Thymus (tissue), 14 donors: ENCODE measurements at places on chromosomes 4 and X.

DNA sequence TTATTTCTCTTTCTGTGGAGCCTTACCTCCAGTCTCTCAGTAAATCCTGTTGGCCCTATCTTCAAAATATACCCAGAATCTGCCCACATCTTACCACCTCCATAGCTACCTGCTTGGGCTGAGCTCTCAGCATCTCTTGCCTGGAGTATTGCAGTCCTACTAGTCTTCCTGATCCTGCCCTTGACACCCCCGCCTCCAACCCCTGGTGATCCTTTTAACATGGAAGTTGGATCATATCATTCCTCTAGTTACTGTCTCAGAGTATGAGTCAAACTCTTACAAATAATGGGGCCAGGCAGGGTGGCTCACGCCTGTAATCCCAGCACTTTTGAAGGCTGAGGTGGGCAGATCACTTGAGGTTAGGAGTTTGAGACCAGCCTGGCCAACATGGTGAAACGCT, 43.1 kb upstream of the SETD7 start:
- no peak for DNase-seq

- peak; percentile 36 for DNase-seq
These were observed 24.1 kb upstream of the PBDC1 start for GRCh38 chrX:76148753-76149152.

DNA sequence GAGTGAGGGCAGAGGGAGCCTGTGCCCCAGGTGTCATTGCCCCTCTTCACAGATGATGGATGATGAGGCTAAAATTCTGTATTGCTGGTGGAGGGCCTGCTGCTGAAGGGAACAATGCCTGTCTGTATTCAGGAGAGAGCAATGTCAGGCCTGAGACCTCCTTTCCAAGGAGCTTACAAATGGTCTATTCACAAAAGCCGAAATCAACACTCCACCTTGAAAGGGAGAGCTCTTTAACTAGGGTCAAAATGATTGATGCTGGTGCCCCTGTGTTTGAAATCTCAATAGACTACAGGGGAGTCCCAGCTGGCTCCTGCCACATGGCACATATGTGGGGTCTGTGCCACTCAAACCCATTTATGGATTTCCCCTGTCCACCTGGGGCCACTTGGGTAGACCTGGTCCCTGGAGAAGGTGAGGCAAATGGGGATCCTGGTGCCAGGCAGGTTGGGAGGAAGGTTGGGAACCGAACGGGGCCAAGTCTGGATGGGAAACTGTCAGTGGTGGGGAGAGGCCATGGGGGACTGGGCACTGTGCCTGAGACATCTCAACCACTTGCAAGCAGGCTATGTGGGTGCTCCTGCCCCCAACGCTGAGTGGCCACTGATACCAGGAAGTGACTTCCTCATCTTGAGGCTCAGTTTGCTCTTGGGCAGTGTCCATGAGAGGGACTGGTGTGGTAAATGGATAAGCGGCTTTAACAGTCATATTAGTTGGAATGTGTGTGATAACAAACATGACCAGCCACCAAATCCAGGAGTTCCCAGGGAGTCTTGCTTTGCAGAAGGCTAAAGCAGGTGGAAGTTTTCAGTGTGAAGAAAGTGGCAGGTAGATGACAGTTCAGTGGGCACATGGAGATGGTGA, 223.8 kb upstream of the PSAPL1 start:
- DNase-seq, result no peak

DNA sequence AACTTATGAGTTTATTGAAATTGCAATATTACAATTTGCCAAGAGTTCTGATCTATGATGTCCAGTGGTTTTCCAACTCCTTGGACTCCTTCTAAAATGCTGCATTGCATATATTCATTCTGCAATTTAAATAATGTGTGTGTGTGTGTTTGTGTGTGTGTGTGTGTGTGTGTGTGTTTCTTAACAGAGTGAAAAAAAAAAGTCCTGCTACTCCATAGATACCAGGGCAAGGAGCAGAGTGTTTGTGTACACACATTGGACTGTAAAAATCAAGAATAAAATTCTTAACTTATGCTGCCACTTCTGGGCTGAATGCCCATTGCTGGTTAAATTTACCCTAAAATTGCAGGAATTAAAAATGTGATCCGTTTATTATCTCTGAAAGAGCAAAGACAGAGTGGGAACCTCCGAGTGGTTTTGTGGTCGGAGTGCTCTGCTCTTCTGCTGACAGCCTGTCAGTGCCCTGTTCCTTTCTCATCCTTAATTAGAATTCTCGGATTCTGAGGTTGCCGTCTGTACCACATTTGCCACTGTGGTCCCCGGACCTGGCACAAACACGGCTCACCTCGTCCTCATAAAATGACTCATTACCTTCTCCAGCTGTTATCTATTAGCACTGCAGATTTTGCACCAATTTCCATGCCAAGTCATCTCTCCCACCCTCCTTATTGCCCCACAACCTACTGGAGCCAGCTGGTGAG, 355.5 kb downstream of the KCNIP4 start:
- DNase-seq, result no peak

DNA sequence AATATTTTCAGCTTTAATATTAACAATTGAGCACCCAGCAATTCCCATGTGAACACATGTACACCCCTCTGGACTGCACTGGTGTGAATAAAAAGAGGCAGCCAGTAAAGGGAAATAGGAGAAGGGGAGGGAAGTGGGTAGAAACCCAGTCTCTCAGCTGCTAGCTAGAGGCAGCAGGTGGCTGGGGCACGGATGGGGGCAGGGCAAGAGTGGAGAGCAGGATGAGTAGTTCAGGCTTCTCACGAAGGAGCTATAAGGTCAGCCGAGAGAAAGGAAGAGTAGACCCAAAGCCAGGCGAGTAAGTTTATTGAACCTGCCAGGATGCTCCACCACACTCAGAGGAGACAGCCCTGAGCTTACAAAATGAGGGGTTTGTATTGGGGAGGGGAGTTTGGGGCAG, 184.8 kb upstream of the MTMR8 start:
- DNase-seq, result no peak

GRCh38 chr4:55763996-55764395, 55.6 kb upstream of the EXOC1L start:
- DNase-seq, result no peak

DNA sequence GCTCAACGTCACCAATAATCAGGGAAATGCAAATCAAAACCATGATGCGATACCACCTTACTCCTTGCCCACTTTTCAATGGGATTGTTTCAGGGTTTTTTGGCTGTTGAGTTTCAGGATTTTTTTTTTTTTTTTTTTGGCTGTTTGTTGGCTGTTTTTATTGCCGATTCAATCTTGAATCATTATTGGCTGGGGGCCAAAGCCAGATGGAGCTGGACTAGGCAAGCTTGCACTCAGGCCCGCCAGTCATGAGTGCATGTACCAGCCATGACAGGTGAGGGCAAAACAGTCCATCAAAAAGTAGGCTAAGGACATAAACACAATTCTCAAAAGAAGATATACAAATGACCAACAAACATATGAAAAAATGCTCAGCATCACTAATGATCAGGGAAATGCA, 13.3 kb downstream of the YIPF7 start:
- DNase-seq, result no peak

DNA sequence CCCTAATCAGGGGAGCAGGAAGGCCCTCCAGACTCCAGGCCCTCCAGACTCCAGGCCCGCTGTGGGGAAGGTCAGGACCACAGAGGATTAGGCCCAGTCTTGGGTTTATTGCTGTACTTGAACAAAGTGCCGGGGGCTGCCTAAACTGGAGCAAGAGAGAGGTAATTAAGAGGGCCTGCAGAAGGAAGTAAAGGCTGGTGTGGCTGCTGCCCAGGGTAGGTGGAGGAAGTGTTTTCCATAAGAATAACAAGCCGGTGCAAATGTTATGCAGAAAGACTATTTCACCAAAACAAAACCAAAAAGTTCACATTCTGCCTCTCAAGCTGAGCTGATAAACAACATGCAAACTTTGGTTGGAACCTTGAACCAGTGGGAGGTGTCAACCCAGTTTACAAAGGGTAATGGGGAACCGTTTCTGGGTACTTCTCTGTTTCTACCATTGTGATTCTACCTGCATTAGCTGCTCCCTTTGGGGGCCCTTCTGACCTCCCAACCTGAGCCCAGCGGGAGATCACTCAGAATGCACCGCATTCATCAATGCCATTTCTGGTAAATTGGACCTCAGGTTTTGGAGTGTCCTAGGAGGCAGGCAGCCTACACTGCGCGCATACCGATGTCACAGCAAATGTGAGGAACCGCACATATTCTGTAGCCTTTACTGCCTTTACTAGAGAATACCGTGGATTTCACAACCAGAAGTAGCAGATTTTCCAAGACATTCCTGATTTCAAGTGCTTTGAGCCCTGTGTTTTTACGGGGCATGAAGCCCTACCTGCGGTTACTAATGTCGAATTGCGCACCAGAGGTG, 59.7 kb upstream of the BCOR start:
- no peak for DNase-seq

GRCh38 chr4:103289186-103289585, 91.0 kb upstream of the CENPE start:
- DNase-seq, result no peak

- no peak for DNase-seq
These were observed 34.3 kb upstream of the TACR3 start for GRCh38 chr4:103753868-103754653.

- no peak for DNase-seq
These were observed 321.0 kb upstream of the CPEB2 start for GRCh38 chr4:14681330-14681729.

- DNase-seq, result no peak
These were observed at the start of gene SOWAHB for GRCh38 chr4:76897536-76898384. Gene SOWAHB (minus strand): TSS chr4:76898144. CDS start chr4:76897849, 295 bp downstream.

GRCh38 chr4:25863831-25864418, 1.1 kb upstream of the SEL1L3 start:
- DNase-seq, result no peak

DNA sequence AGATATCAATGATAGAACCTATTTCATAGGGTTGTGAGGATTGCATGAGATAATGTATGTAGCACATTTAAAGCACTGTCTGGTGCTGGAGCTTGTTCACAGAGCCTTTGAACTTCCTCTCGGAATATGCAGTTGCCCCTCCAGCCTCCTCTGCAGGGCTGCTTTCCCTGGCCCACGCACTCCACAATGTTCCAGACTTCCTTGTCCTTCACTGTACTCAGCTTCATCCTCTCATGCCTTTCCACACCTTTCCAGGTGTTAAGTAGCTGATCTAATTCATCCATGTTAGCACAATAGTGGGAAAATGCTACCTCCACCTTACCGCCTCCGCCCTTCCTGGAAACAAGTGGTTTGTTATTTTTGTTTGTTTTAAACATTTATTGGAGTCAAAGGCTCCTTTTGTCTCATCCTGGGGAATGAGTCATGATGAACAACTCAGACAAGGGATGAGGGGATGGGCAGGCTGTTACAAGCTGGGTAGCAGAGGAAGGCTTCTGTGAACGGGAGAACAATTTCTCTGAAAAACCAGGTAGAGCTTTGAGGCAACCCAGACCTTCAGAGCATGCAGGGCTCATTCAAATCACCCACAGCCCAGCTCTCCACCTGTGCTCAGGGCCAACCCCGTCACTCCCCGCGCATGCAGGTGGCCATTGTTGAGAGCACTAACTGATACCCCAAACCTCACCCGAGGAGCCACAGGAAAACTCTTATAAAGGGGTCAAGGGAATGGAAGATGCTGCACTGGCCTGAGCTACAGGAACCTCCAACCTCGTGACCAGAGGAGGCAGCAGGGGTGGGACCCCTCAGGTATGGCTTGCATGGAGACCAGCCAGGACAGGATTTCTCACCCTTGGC, 84.9 kb upstream of the TBL1X start:
- no peak for DNase-seq

DNA sequence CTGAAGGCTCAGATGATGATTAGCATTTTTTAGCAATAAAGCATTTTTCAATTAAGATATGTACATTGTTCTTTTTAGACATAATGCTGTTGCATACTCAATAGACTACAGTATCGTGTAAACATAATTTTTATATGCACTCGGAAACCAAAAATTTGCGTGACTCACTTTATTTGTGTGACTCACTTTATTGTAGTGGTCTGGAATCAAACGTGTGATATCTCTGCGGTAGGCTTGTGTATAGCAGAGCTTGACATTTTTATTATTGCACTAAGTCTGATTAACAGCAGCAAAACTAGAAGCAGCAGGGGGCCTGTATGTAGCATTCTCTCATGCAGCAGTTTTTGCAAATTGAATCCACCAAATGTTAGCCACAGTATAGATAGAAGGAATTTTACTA, 119.1 kb upstream of the PRDX4 start:
- DNase-seq, result no peak

DNA sequence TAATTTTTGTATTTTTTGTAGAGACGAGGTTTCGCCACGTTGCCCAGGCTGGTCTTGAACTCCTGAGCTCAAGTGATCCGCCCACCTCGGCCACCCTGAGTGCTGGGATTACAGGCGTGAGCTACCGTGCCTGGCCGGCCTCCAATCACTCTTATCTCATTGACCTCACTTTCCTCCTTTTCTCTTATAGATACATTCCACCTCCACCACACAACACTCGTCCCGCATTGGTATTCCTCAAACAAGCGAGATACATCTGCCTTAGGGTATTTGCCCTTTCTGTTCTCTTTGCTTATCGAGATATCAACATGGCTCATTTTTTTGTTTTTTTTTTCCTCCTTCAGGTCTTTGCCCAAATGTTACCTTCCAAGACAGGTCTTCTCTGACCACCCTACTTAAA, 1.8 kb upstream of the PRPS1 start:
- no peak for DNase-seq

DNA sequence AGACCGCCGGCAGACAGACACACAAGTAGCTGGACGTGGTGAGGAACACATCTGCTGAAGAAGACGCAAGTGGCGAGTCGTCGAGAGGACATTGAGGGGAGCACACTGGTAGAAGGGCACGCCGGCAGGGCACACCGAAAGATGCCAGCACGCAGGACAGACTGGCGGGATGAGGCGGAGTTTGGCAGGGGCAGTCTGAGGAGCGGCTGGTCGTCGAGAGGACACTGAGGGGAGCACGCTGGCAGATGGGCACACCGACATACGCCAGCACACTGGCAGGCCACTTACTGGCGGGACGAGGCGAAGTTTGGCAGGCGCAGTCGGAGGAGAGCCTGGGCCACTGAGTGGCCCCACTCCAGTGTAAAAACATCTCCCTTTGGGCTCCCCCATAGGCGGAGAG, 42.1 kb downstream of the RASGEF1B start:
- no peak for DNase-seq

- DNase-seq, result peak; percentile 6
These were observed 163.1 kb downstream of the SMARCA1 start for GRCh38 chrX:129360175-129360574.

- DNase-seq, result no peak
These were observed 964.3 kb upstream of the TENM3 start for GRCh38 chr4:181278941-181279340.

- DNase-seq, result no peak
These were observed 185.1 kb downstream of the ARHGAP6 start for GRCh38 chrX:11480626-11481025.

DNA sequence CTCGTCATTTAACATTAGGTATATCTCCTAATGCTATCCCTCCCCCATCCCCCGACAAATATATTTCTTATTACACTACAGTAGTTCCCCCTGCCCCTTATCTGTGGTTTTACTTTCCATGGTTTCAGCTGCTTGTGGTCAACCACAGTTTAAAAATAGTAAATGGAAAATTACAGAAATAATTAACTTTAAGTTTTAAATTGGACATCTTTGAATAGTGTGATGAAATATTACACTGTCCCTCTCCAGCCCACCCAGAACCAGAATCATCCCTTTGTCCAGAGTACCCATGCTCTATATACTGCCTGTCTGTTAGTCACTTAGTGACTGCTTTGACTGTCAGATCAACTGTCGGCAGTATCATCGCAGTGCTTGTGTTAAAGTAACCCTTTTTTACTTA, 47.4 kb upstream of the VEGFC start:
- DNase-seq, result no peak
